ENCODE measurements at places on chromosomes 7 and 10. TPM values are rescaled to one million over a fixed set of nuclear protein-coding genes. Genes with fewer than 3 reads are reported as not detected.
A peak's percentile ranks its signal among the peaks of the same experiment; 100 is the strongest.

The IL6 gene
- total RNA-seq = not detected

The SLC18A3 gene
- total RNA-seq = 3.5 TPM

GRCh38 chr7:55120501-55121198 lies 101.8 kb downstream of the EGFR start:
- ATAC-seq = no peak

- ATAC-seq = peak; percentile 75
Measured at GRCh38 chr7:26507108-26507987, 215.7 kb downstream of the SNX10 start.
